Smooth muscle cell of the umbilical artery (primary cell): ENCODE measurements at places on chromosomes 11 and 22. TPM values are rescaled to one million over a fixed set of nuclear protein-coding genes. Genes with fewer than 3 reads are reported as not detected.

Gene SAA1
- total RNA-seq: not detected in 2 replicates

Gene OVOL1
- not detected in 2 replicates for total RNA-seq

Gene C22orf42
- total RNA-seq: not detected in 2 replicates

Gene OR5B21
- not detected in 2 replicates for total RNA-seq

Gene HTR3B
- total RNA-seq: not detected in 2 replicates

Gene MLC1
- 0.18 and 0.59 TPM in 2 replicates for total RNA-seq

Gene CCDC87
- 0.32 and 0.89 TPM in 2 replicates for total RNA-seq

Gene HEPN1
- 0.09 TPM in 1 of 2 replicates, not detected in the other for total RNA-seq

Gene THOC5
- 49.9 and 98.5 TPM in 2 replicates for total RNA-seq

Gene TRIM51
- total RNA-seq: not detected in 2 replicates

Gene RFPL3
- not detected in 2 replicates for total RNA-seq

Gene LDLRAD3
- 3.3 and 3.6 TPM in 2 replicates for total RNA-seq

Gene KRTAP5-4
- not detected in 2 replicates for total RNA-seq

Gene KAT5
- total RNA-seq: 28.3 and 33.3 TPM in 2 replicates

Gene ZNF280B
- total RNA-seq: 1.8 and 2.2 TPM in 2 replicates

Gene PYGM
- total RNA-seq: 0.60 and 1.2 TPM in 2 replicates
